Stimulated activated CD8-positive, alpha-beta memory T cell treated with anti-CD3 and anti-CD28 coated beads, Interleukin-4, amount 100 ng/mL, for 4 hours (primary cell): ENCODE measurements at places on chromosomes 6 and 20.

DNA sequence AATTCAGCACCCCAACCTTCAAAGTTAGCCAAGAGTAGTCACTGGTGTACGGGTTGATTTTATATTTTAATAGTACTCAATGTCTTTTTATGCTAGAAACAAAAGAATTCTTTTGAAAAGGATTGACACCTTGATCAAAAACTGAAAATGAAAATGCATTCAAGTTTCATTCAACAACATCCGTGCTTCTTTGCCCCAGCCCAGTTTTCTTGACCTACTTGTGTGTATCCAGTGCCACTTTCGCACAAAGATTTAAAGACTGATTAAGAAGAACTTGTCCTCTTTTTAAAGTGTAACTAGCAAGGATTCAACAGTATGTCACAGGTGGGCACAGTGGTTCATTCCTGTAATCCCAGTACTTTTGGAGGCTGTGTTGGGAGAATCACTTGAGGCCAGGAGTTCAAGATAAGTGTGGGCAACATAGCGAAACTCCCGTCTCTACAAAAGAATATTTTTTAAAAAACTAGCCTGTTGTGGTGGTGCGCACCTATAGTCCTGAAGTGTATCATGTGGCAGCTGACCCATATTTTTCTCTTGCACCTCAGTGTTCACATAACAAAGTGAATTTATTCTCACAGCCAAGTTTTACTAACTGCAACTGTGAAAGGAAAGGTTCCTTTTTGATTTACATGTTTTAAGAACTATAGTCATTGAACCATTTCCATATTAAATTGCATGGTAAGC lies 22.7 kb upstream of the CD2AP start:
- DNase-seq: no peak

DNA sequence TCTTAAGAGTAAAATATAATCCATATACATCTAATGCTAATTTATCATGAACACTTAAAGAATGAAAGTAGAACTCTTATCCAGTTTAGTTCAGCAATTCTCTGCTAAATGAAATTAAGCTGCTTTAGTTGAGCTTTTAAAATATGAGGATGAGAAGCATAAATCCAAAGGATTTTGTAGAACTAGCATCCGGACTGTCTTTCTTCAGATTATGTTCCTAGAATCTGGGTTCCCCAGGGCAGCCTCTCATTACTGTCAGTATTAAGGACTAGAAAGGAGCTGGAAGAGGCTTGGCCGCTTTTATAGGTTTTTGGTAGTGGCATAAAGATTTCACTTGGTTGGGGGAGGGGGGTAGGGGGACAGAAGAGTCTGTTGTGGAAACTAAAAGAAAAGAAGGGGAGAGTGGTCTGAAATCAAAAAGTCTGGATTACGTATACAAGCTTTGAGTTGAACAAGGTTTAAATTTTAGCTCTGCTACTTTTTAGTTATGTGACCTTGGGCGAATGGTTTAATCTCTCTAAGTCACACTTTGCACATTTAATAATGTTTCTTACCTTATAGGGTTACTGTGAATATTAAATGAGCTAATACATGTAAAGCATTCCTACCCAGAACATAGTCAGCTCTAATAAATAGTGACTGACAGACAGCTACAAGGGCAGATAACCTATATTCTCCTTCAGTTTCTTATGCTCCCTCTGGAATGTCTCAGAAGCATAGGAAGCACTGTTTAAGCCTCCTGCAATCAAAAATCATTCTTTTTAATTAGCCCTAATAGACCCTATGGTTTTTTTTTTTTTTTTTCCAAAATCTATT lies 3.7 kb downstream of the SGK1 start:
- no peak for DNase-seq

GRCh38 chr20:62496568-62497218 lies 20.9 kb upstream of the GATA5 start:
- DNase-seq: no peak

DNA sequence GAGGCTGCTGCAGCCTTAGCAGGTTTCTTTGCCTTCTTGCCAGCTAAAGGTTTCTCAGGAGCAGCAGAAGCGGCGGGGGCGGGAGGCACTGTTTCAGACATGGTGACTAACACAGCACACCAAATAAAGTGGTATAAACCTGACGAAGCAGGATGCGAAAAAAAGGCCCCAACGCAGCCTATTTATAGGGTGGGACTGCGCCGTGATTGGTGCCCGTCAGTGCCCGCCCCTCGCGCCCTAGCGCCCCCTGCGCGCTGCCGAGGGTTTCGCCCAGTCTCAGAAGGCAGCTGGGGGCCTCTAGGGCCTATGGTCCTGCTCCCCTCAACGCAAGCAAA lies 55.0 kb downstream of the TRIM38 start:
- DNase-seq: no peak

- no peak for DNase-seq
Observed at GRCh38 chr6:163446549-163446948, 32.0 kb downstream of the QKI start.

GRCh38 chr6:21559238-21559637 lies 34.3 kb upstream of the SOX4 start:
- DNase-seq: no peak

DNA sequence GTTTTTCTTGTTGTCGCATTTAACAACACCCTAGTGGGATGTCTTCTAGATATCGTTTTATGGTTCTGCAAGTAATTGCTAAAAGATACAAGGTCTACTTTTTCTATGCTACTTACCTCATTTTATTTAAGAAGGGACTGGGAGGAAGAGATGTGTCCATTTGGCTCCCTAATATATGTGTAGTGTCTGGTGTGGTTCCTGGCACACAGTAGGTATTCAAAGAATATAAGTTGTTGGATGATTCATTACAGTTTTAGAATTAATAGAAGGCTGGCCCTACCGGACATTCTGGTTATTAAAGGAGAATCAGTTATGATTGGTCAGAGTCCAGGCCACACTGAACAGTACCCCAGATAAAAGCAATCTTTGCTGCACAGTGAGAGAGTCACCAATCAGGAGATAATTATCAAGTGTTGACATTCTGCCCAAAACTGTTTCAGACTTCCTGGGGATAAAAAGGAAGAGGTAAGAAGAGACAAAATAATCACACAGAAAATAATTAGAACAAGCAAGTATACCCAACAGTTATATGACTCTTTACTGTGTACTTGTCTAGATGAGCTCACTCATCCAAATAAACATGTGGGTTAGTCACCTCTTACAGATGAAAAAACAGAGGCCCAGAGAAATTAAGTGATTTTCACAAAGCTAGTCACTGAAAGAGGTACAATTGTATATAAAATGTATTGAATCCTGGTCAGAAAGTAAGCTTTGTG lies 7.0 kb downstream of the TMEM244 start:
- no peak for DNase-seq

GRCh38 chr6:43671801-43672690 lies 15.5 kb downstream of the MRPS18A start:
- no peak for DNase-seq

GRCh38 chr20:8150591-8150990 lies 18.5 kb downstream of the PLCB1 start:
- no peak for DNase-seq

- no peak for DNase-seq
Observed at GRCh38 chr6:142675517-142675916, 269.5 kb downstream of the HIVEP2 start.

DNA sequence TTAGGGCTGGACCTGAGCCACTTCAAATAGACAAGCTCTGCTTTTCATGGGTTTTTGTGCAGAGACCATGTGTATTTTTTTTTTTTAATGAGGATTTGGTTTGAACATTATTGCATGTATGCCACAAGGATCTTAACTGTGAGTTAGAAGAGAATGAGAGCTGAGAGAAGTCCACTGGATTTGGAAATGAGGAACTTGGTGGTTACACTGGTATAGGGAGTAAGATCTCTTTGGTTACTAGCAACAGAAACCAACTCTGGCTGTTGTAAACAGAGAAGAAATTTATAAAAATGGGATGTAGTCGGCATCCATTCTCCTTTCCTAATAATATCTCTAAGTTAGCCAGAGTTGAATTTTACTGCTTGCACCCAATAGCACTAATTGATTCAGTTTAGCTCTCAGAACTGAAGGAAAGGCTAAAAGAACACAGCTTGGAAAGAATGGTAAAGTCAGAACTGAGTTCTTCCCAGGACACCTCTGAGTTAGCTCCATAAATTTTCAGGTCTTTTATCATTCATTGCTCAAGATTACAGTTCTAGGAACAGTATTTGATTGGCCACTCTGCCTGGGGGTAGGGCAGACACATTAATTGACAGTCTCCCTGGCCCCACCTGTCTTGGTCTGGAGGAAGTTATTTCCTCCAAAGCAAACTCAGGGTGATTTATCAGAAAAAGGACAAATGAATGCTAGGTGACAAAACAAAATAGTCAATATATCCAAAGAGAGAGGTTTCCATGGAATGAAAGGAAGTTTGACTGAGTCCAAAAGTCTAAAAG lies 3.9 kb upstream of the WFDC2 start:
- DNase-seq: no peak
